Endodermal cell (in vitro differentiated cells): ENCODE measurements at places on chromosomes 6 and 20. TPM values are rescaled to one million over a fixed set of nuclear protein-coding genes. Genes with fewer than 3 reads are reported as not detected.

DNA sequence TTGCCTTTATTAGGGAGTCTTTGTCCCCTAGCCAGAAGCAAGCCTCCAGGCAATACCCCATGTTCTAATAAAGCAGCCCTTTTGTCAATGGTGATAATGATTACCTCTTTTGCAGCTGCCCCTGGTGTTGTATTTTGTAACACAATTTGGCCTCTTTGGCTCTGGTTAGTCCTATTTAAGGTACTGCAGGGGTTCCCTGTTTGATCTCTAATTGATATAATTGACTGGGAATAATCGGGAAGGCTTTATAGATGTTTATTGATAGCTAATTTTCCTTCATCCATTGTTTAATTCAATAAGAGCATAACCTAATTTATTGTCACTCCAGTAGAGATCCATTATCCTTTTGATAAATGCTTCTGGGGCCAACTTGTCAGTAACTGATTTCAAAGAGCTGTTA lies 537.2 kb downstream of the PKHD1 start:
- H3K4me3 ChIP-seq: no peak overlapping the region
- H3K27ac ChIP-seq: no peak overlapping the region
- no peaks in the 10 kb centered on the region for H3K27me3 ChIP-seq

GRCh38 chr20:31788578-31788977 lies 30.6 kb upstream of the MYLK2 start:
- no peaks in the 10 kb centered on the region for H3K27me3 ChIP-seq
- no peak overlapping the region for H3K27ac ChIP-seq
- peak; percentile 72 for DNase-seq

- H3K27me3 ChIP-seq: no peaks in the 10 kb centered on the region
- no peaks in the 10 kb centered on the region for H3K36me3 ChIP-seq
- H3K4me3 ChIP-seq: no peak overlapping the region
- no peak for DNase-seq
- H3K4me1 ChIP-seq: peaks cover 9% of the 10 kb centered on the region
Observed at GRCh38 chr20:47574616-47575364, 73.1 kb downstream of the NCOA3 start.

DNA sequence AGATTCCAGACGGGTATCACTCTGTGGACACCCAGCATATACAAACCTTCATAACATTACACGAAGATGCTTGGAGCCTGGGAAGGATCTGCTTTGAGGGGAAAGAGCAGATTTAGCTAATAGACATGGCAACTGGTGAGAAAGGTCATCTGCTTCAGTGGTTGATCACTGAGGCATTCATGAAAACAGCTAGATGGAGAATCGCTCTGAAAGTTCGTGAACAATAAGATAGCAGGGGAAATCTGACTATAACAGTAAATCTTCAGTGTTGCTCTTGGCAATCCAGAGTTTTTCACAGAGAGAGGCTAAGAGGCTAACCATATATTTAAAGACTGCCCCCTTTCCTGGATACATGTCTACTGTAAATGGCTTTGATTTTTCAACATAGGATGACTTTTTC lies 245.3 kb downstream of the FARS2 start:
- no peaks in the 10 kb centered on the region for H3K36me3 ChIP-seq
- no peak overlapping the region for H3K27ac ChIP-seq
- H3K4me3 ChIP-seq: no peak overlapping the region
- H3K4me1 ChIP-seq: no peaks in the 10 kb centered on the region

DNA sequence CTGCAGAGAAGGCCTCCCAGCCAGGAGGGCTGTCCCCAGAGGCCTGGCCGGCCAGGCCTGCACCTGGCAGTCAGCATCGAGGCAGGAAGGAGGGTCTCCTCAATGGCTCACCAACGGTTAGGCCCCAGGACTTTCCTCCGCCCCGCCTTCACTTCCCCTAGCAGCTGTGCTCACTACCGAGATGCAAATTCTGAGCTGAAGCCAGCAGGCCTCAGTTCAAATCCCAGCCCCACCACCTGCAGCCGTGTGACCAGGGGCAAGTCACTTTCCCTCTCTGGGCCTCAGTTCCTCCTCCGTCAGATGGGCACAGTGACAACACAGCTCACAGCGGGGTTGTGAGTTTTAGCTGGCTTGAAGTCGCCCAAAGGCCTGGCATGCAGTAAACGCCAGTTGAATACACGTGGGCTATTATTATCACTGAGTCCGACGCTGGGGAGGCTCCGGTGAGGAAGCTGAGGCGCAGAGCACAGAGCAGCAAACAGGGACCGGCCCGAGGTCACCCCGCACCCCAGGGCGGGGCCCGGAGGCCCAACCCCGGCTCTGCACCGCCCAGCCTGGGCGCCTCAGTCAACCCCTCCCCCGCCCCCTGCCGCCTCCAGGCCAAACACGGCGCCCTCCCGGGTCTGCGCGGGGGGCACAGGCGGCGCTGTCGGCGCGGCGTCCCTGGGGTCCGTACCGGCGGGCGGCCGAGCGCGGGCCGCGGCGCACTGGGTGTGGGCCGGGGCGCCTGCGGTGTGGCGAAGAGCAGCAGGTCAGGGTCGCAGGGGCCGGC lies 671 bp downstream of the E2F1 start:
- DNase-seq: peak; percentile 80
- H3K27ac ChIP-seq: peak overlapping the region; percentile 79
- H3K27me3 ChIP-seq: no peaks in the 10 kb centered on the region
- peaks cover 3% of the 10 kb centered on the region for H3K36me3 ChIP-seq

- no peaks in the 10 kb centered on the region for H3K27me3 ChIP-seq
- no peak for DNase-seq
- H3K27ac ChIP-seq: no peak overlapping the region
- H3K36me3 ChIP-seq: no peaks in the 10 kb centered on the region
Observed at GRCh38 chr6:105886814-105887544, 199.2 kb upstream of the PRDM1 start.

DNA sequence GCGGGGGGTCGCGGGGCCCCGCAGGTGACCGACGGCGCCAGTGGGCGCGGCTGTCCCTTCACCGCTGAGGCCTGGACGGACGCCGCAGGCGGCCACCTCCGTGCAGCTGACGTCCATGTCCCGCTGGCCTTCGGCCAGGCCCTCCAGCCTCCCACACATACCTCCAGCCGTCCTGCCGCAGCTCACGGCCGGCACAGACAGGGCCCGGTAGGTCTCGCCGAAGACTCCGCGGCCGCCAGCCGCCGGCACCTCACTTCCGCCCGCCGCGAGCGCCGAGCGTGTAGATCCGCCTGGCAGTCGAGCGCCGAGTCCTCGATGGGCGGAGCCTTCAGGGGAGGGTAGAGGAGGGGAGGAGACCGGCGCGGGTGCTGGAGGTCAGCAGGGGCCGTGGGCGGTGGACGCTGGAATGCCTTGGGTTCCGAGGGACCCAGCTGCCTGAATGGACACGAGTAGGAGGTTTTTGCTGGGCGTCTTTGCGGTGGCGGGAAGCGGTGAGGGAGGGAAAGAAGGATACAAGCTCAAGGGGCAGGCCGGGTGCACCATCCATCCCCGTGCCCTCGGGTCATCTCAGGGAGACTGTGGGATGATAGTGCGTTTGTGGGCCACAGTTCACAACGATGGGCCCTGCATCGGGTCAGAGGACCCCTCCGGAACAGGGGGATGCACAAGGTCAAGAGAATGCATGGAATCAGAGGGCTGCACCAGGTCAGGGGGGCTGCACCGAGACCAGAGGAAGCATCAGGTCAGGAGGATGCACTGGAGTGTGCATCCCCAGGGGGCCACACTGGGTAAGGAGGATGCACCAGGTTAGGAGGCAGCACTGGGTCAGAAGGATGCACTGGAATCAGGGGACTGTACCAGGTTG lies at the start of gene EXOC2:
TSS of gene EXOC2 (minus strand) at position 282 of the 865 bp plus-strand sequence. CDS start 55,321 bp downstream, outside the sequence.
- peak; percentile 95 for DNase-seq
- peak within 1 kb of the TSS; percentile 96 for H3K4me3 ChIP-seq
- no peaks in the 10 kb centered on the region for H3K27me3 ChIP-seq

GRCh38 chr6:125759184-125759902 lies 9.9 kb downstream of the HEY2 start:
- H3K27me3 ChIP-seq: no peaks in the 10 kb centered on the region
- H3K27ac ChIP-seq: no peak overlapping the region
- no peaks in the 10 kb centered on the region for H3K36me3 ChIP-seq
- H3K4me3 ChIP-seq: no peak overlapping the region

DNA sequence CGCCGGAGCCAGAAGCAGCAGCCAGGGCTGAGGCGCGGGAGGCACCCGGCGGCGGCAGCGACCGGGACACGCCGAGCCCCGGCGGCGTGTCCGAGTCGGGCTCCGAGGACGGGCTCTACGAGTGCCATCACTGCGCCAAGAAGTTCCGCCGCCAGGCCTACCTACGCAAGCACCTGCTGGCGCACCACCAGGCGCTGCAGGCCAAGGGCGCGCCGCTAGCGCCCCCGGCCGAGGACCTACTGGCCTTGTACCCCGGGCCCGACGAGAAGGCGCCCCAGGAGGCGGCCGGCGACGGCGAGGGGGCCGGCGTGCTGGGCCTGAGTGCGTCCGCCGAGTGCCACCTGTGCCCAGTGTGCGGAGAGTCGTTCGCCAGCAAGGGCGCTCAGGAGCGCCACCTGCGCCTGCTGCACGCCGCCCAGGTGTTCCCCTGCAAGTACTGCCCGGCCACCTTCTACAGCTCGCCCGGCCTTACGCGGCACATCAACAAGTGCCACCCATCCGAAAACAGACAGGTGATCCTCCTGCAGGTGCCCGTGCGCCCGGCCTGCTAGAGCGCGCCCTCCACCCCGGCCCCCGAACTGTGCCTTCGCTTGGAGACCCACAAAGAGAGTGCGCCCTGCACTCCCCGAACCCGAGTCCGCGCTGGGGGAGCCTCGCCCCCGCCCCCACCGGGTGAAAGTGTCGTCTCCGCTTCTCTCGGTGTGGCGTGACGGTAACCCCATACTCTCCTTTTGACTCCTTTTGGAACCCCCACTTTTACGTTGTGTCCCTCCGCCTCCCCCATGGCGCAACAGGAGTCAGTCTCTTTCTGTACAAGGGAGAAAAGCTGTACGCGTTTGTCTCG lies 1.6 kb downstream of the INSM1 start:
- DNase-seq: peak; percentile 88
- H3K4me3 ChIP-seq: no peak overlapping the region
- H3K27me3 ChIP-seq: peaks cover 94% of the 10 kb centered on the region
- H3K36me3 ChIP-seq: no peaks in the 10 kb centered on the region
- no peak overlapping the region for H3K27ac ChIP-seq
- no peaks in the 10 kb centered on the region for H3K4me1 ChIP-seq

DNA sequence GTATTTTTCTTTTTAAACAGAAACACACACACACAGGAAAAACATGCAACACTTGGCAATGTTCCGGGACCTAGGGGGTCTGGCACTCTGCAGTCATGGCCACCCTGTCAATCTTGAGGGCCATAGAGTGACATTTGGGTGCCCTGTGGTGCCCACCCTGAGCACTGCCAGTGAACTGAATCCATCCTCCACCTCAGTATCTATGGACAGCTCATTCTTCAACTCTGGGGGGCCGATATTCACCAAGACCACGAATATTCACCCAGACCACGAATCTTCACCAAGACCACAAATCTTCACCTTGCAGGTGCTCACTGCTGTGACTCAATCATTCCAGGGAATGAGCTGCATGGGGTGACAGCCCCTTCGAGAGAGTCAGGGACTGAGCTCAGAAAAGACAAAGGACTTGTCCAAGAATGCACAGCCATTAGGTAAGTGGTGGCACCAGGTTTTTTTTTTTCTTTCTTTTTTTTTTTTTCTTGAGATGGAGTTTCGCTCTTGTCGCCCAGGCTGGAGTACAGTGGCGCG lies 19.1 kb downstream of the SNAI1 start:
- no peak for DNase-seq
- H3K27ac ChIP-seq: no peak overlapping the region
- no peaks in the 10 kb centered on the region for H3K36me3 ChIP-seq

- no peaks in the 10 kb centered on the region for H3K27me3 ChIP-seq
- DNase-seq: no peak
- H3K36me3 ChIP-seq: no peaks in the 10 kb centered on the region
- H3K27ac ChIP-seq: peak overlapping the region; percentile 36
- no peaks in the 10 kb centered on the region for H3K4me1 ChIP-seq
Observed at GRCh38 chr20:51535075-51535386, 7.5 kb downstream of the NFATC2 start.

VSTM2L gene
- total RNA-seq: 2.3 and 2.9 TPM in 2 replicates

DDR1 gene
- total RNA-seq: 151 to 241 TPM (median 154 TPM) in 3 replicates

MYB gene
- total RNA-seq: 1.5 to 5.4 TPM (median 5.2 TPM) in 3 replicates

KCNK5 gene
- 17.1 to 34.2 TPM (median 32.2 TPM) in 3 replicates for total RNA-seq

SYNDIG1 gene
- 1.9 to 7.8 TPM (median 6.8 TPM) in 3 replicates for total RNA-seq

PNLDC1 gene
- not detected in 3 replicates for total RNA-seq

SPEF1 gene
- 0.44 and 0.77 TPM in 2 replicates for total RNA-seq
